COR-L47 (cell line): ENCODE measurements at places on chromosomes 5 and 9.

GRCh38 chr5:78771260-78772205 is 123.0 kb upstream of the LHFPL2 start:
- no peak for DNase-seq

DNA sequence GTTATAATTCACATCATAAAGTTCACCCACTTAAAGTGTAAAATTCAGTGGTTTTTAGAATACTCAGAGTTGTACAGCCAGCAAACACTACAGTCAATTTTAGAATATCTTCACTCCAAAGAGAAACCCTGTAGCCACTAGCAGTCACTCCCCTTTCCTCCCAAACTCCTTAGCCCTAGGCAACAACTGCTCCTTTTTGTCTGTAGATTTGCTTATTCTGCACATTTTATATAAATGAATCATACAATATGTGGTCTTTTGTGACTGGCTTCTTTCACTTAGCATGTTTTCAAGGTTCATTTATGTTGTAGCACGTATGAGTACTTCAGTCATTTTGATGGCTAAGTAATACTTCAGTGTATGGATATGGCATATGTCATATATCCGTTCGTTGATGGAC is 38.7 kb downstream of the TGFBR1 start:
- no peak for DNase-seq

DNA sequence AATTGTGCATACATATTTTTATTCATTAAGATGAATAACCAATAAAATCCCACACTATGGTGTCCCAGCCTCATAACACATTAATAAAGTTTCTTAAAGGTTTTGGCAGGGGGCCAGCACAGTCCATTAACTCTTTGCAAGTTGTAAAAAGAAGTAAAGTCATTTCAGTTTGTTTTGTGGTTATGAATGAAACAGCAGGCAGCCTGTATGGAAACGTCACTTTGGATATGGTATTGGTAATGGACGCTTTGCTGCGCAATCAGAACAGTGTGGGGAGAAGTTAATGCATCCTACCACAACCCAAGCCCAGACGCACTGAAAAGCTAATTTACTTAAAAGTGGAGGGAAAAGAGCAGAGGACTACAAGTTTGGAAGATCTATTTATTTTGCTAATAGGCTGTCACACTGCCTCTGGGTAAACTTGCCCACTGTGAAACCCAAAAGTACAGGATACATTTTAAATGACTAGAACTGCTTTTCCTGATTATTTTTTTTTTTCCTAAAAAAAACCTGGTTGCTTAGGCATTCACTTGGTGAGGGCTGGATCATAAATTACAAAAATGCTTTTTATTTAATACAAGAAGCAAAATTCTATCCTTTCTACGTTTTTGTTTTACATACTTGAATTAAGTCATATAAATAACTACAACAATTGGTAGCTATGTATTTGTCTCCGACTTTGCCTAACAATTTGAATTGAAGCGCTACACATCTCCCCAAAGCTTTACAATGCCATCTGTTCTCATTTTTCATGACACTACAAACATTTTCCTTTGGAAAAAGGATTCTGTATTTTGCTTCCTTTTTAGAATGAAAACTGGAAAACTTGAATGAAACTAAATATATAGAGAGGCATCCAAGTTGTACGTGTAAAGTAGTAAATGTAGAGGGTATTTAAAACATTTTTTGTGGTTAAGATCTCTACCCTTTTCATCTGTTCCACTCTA is 104.3 kb downstream of the NFIB start:
- DNase-seq = no peak

DNA sequence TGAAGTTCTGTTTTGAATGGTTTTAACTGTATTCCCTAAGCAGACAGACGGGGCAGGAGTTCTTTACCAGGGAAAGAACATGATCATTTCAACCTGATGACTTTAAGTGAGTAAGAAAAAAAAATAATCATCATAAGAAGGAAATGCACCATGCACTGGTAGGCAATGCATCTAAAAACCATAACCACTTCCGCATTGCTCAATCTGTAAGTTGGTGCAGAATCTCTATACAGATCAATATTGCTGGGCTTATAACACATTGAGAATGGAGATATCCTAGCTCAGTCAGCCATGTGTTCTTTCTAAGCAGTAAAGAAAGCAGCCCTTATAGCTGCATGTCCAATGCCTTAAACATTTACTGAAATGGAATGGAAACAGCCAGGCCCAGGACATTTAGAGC is 407.1 kb upstream of the DMAC1 start:
- DNase-seq = no peak

DNA sequence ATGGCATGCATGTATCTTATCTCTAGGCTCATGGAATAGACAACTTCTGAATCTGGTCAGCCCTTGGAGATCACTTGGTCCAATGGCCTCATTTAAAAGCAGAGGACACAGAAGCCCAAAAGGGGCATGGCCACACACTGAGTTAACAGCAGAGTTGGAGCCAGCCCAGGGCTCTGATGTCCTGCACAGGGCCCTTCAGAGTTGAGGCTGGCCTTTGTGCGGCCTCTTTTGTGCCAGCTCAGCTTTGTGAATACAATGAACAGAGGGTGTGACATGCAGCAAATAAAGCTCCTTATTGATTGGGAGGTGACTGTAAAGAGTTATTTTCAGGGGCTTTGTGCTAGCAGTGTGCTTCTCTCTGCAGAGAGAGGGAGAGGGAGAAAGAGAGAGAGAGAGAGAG is 150.1 kb upstream of the STK32A start:
- no peak for DNase-seq

GRCh38 chr5:73093943-73094342 is 26.4 kb upstream of the TMEM171 start:
- DNase-seq = no peak

GRCh38 chr5:109373932-109374331 is 35.8 kb downstream of the PJA2 start:
- no peak for DNase-seq

- DNase-seq = no peak
Observed at GRCh38 chr9:107667231-107668070, 177.9 kb upstream of the KLF4 start.
